ENCODE measurements at places on chromosomes 2 and 18. TPM values are rescaled to one million over a fixed set of nuclear protein-coding genes. Genes with fewer than 3 reads are reported as not detected.

The GKN1 gene
- not detected for total RNA-seq

The PNKD gene
- 45.8 TPM for total RNA-seq

The MEIS1 gene
- 0.48 TPM for total RNA-seq

The FOXI3 gene
- total RNA-seq, result 13.5 TPM

The FRZB gene
- 1.5 TPM for total RNA-seq

The IL36RN gene
- total RNA-seq, result not detected

The SLC5A7 gene
- not detected for total RNA-seq

The CXCR1 gene
- total RNA-seq, result not detected

The SETBP1 gene
- 9.6 TPM for total RNA-seq

The CDKL4 gene
- total RNA-seq, result 0.46 TPM

The MALL gene
- total RNA-seq, result 3.8 TPM

The LYPD6 gene
- total RNA-seq, result 4.8 TPM

The ARHGEF33 gene
- 0.57 TPM for total RNA-seq

The COL4A3 gene
- 1.1 TPM for total RNA-seq

DNA sequence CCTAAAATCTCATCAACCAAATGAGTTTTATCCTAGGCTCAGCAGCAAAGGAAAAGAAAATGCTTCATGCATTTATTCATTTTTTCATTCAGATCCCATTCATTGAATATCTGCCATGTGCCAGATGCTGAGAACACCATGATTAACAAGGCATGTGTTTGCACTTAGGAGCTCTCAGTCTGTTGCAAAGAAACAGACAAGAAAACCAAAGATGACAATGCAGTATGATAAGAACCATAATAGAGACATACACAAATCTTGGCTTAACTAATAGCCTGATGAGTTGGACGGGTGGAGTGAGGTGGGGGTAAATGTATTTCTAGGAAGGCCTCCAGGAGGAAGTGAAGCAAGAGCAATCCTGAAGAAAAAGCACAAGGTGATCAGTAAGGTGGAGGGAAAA lies 177.8 kb upstream of the SCN7A start:
- peaks cover 5% of the 10 kb centered on the region for H3K36me3 ChIP-seq
- no peak for DNase-seq
- H3K4me3 ChIP-seq, result no peak overlapping the region
- H3K27ac ChIP-seq, result no peak overlapping the region

DNA sequence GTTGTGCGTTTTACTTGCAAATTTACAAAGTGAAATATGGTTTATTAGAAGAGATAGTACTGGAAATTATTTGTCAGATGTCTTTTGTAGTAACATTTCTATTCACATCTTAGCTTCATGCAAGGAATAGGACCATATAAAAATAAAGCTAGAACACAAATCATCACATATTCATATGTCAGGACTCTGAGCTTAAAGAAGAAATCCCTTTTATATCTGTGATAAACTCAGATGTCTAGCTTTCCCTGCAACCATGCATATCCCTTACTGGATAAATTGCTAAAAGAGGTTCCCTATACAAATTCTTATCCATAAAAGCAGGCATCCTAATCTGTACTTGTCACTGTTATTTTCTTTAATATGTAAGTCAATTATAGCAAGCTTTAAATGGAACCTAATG lies 178.5 kb downstream of the NRXN1 start:
- no peak overlapping the region for H3K4me3 ChIP-seq
- DNase-seq, result no peak
- H3K4me1 ChIP-seq, result peaks cover 13% of the 10 kb centered on the region
- H3K36me3 ChIP-seq, result no peaks in the 10 kb centered on the region
- no peaks in the 10 kb centered on the region for H3K27me3 ChIP-seq

DNA sequence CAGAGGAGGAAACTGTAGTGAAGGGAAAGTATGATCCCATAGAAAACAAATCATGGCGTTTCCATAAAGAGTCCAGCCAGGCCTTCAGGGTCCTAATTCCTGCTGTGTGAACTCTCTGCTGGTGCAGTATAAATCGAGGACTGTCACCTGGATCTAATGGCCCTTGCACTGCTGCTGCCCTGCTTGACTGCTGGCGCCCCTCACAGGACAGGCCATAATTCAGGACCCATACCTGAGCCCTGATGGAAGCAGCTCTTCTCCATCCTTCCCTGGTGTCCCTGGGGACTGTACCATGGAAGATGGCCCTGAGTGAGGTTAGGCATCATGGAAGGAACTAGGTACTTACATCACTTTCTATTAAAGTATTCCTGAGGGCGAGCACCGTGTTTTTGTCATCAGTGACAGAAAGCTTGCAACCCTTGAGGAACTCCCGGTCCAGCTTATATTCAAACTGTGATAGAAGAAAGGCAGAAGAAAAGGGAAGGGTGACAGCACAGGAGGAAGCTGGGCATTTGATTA lies 116.9 kb downstream of the RIF1 start:
- no peaks in the 10 kb centered on the region for H3K36me3 ChIP-seq
- H3K4me3 ChIP-seq, result no peak overlapping the region
- no peak overlapping the region for H3K27ac ChIP-seq
- peaks cover 3% of the 10 kb centered on the region for H3K4me1 ChIP-seq
- no peaks in the 10 kb centered on the region for H3K27me3 ChIP-seq

GRCh38 chr2:22290302-22290701 lies 1094.7 kb upstream of the KLHL29 start:
- DNase-seq, result no peak
- H3K4me3 ChIP-seq, result no peak overlapping the region
- no peaks in the 10 kb centered on the region for H3K27me3 ChIP-seq
- H3K4me1 ChIP-seq, result 0 out of 2 replicates have a peak, but pooled peaks cover 4% of the 10 kb centered on the region

DNA sequence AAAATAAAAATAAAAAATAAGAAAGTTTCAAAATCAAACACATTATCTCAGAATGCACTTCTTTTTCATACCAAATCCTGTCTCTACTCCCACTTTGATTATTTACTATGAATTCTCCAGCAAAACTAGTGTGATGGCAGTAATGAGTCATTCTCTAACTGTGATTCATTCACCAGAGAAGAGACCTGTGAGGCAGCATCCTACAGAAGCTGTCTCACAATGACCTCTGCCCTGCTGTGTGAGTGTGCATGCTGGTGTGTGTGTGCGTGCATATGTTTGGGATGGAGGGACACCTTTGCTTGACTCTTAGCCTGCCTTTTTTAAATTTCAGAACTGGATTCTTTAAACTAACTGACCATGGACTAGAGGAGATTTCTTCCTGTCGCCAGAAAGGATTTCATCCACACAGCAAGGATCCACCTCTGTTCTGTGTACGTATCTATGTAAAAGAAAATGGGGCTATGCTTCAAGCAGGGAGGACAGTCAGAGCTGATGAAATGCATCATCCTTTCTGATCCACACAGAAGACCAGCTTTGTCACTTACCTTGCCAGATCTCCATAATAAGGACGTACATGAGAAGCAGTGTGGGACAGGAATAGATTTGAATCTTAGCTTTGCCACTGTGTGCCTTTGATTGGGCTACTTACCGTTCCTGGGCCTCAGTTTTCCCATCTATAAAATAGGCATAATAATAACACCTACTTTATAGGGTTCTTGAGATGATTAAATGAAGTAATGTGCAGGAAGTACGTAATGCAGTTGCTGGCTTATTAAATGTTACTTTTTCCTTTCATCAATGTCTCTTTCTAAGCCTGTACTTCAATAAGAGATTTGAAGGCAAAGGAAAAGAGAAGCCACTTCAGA lies 31.2 kb downstream of the STAMBP start:
- no peak overlapping the region for H3K27ac ChIP-seq
- H3K4me3 ChIP-seq, result no peak overlapping the region
- no peaks in the 10 kb centered on the region for H3K27me3 ChIP-seq
- no peak for DNase-seq

GRCh38 chr2:74253971-74254310 lies 55.5 kb downstream of the MTHFD2 start:
- H3K27ac ChIP-seq, result no peak overlapping the region
- no peaks in the 10 kb centered on the region for H3K36me3 ChIP-seq
- H3K4me3 ChIP-seq, result no peak overlapping the region
- DNase-seq, result no peak
- peaks cover 5% of the 10 kb centered on the region for H3K27me3 ChIP-seq

- H3K27me3 ChIP-seq, result no peaks in the 10 kb centered on the region
- peaks cover 12% of the 10 kb centered on the region for H3K4me1 ChIP-seq
- no peak for DNase-seq
- H3K4me3 ChIP-seq, result peak overlapping the region; percentile 61
- H3K27ac ChIP-seq, result no peak overlapping the region
Observed at GRCh38 chr2:225400546-225401400, 1.3 kb downstream of the NYAP2 start.

GRCh38 chr18:68121826-68122225 lies 593.1 kb downstream of the TMX3 start:
- H3K27ac ChIP-seq, result no peak overlapping the region
- no peaks in the 10 kb centered on the region for H3K36me3 ChIP-seq
- H3K4me1 ChIP-seq, result no peaks in the 10 kb centered on the region
- H3K4me3 ChIP-seq, result no peak overlapping the region

- peaks cover 61% of the 10 kb centered on the region for H3K4me1 ChIP-seq
- peaks cover 40% of the 10 kb centered on the region for H3K27me3 ChIP-seq
- DNase-seq, result peak; percentile 22
- H3K4me3 ChIP-seq, result 0 out of 2 replicates have a peak overlapping the region, but pooled peaks have one; percentile 18
Observed at GRCh38 chr2:110735366-110735765, 3.0 kb downstream of the ACOXL start.

- no peaks in the 10 kb centered on the region for H3K27me3 ChIP-seq
- peaks cover 17% of the 10 kb centered on the region for H3K4me1 ChIP-seq
- H3K4me3 ChIP-seq, result no peak overlapping the region
- H3K27ac ChIP-seq, result no peak overlapping the region
Observed at GRCh38 chr2:150931451-150931850, 330.2 kb downstream of the RBM43 start.

DNA sequence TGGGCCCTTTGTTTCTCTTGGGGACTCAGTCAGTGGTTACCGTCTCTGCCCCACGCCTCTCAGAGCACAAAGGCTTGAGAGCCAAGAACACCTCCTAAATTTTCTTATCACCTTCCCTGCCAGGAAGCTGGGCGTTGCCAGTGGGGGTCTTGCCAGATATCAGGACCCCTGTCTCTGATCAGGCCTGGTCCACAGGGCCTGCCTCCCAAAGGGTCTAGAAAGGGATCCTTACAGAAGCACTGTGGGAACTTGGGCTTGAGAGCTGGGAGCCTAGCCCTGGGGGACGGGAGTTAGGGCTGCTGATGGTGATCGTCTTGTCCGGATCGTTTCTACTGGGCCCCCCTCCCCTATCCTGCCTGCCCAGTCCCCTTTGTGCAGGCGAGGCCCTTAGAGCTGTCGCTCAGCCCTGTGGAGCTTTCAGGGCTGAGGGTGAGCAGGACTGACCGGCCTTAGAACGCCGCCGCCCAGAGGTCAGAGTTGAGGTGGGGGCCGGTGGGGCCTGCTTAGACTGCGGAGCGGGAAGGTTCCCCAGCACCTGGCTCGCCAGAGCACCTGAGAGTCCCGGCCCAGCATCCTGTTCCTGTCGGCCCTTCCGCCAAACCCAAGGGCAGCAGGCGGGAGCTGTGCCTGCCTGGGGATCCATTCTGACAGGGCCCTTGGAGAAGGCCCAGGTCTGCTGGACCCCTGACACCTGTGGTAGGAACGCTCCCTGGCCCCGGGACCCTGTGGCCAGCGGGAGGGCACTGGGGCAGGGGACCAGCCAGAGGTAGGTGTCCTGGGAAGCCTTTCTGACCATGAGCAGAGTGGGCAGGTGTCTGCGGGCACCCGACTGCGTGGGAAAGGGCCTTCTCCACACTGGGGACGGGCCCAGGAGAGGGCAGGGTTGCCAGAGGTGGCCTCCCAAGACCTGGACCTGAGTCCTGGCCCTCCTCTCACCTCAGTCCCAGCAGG lies 956 bp downstream of the ESPNL start:
- no peak for DNase-seq
- peaks cover 25% of the 10 kb centered on the region for H3K4me1 ChIP-seq
- no peak overlapping the region for H3K27ac ChIP-seq
- no peaks in the 10 kb centered on the region for H3K27me3 ChIP-seq
- no peaks in the 10 kb centered on the region for H3K36me3 ChIP-seq
- H3K4me3 ChIP-seq, result no peak overlapping the region

- H3K4me1 ChIP-seq, result peaks cover 13% of the 10 kb centered on the region
- no peak for DNase-seq
- H3K27me3 ChIP-seq, result no peaks in the 10 kb centered on the region
- no peak overlapping the region for H3K4me3 ChIP-seq
- H3K27ac ChIP-seq, result no peak overlapping the region
- peaks cover 9% of the 10 kb centered on the region for H3K36me3 ChIP-seq
Observed at GRCh38 chr2:42713920-42714319, 50.0 kb downstream of the OXER1 start.

DNA sequence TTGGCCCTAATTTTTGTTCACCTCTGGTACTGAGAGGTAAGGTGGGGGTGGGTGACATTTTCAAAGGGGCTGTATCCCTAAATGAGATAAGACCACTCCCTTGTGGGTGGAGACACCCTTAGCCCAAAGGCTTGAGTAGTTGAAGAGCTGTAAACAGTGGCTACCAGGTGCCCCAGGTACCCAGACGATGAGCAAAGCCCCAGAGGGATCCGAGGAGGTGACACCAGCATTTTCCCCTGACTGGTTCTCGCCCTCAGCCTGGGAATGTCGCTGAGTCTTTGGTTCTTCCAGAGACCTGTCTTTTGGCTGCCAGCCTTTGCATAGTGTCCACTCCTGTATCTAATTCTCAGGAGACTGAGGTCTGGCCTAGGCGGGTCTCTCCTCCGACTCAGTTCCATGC lies 36.5 kb downstream of the RRM2 start:
- H3K27ac ChIP-seq, result peak overlapping the region; percentile 20
- no peaks in the 10 kb centered on the region for H3K27me3 ChIP-seq
- H3K4me3 ChIP-seq, result no peak overlapping the region
- H3K4me1 ChIP-seq, result 0 out of 2 replicates have a peak, but pooled peaks cover 3% of the 10 kb centered on the region
- no peak for DNase-seq

DNA sequence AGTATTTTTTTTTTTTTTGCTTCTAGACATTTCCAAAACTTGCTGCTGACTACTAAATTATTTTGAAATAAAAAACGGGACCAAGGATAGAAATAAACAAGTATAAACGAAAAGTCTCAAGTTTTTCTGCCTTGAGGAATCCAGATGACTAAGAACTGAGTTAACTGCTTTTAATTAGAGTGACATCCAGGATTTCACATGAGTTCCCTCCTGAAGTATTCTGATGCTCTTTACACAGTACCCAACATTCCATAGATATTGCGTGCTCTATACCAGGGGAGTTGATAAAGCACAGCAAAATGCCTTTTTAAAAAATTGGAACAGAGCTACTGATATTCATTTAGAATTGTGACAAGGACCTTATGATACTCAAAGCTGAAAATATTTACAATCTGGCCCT lies 618.0 kb downstream of the CCDC85A start:
- H3K27me3 ChIP-seq, result no peaks in the 10 kb centered on the region
- no peak for DNase-seq
- H3K4me1 ChIP-seq, result peaks cover 6% of the 10 kb centered on the region
- no peak overlapping the region for H3K27ac ChIP-seq
- H3K4me3 ChIP-seq, result no peak overlapping the region

DNA sequence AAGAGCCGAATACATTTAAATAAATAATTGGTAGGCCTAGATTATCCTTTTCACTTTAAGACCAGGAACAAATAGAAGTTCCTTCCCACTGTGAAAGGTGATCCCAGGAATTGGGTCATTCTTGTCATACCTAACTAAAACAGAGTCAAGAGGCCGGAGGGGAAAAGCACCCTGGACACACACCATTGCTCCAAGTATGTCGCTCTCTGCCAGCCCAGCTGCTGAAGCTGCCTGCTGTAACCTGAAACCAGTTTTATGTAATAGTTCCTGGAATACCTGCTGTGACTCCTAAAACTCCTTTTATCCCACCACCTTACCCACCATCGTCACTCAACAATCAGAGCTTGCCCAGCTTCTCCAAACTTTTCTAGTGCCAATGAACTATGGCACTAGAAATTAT lies 217.1 kb downstream of the PTPRM start:
- H3K4me1 ChIP-seq, result peaks cover 8% of the 10 kb centered on the region
- no peak overlapping the region for H3K27ac ChIP-seq
- no peaks in the 10 kb centered on the region for H3K27me3 ChIP-seq
- no peak for DNase-seq
